ENCODE measurements at places on chromosomes 6 and 20.

DNA sequence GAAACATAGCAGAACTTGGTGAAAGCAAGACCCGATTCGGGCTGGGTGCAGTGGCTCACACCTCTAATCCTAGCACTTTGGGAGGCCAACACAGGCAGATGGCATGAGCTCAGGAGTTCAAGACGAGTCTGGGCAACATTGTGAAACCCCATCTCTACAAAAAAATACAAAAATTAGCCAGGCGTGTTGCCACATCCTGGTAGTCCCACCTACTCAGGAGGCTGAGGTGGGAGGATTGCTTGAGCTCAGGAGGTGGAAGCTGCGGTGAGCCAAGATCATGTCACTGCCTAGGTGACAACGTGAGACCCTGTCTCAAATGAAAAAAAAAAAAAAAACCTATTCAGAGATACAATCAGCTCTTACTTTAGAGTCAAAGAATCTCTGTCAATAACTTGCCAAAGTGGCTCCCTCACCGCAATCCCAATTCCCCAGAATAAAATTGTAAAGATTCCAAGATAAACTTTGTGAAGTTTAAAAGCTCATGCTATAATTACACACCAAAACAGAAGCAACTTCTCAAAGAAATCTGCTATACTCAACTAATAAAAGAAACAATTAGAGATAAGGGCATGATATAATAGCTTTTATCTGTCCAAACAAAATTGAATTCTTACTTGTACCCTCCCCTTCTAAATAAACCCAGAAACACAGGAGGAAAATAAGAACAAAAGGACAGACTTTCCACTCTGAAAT, 33.6 kb downstream of the CDK19 start:
- DNase-seq, result no peak

DNA sequence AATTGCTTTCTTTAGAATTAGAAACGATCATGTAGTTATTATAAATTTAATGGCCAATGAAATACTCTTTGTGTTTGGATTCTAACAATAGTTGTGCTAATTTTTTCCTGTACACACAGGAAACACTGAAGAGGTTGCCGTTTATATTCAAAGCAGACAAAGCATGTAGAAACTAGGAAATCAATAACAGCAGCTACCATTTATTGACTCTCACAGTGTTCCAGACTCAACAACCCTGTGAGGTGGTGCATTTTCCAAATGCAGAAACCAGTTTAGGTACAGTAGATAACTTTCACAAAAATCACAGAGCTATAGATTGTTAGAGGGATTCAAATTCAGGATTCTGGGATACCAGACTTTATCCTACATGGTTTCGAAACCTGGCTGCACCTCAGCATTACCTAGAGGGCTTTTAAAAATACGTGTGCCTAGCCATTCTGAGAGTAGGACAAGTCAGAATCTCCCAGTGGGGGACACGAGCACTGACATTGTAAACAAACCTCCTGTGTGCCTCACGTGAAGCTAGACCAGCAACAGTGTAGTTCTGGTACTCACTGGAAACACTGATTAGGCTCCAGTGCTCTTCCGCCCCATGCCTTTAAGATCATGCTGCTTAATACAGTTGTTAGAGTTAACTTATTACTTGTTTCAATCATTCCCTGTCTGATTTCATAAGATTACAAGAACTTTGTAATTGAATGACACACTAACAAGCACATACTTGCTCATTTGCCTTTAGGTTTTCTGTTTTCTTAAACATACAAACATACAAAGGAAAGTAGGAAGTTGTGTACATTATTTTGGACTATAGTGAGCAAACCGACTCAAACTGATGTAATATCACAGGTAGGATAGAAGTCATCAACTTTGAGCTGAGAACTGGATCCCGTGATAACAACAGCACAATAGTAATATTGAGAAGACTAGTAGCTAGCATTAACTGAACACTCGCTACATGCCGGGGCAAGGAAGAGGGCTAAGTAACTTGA, 65.8 kb downstream of the MAP3K4 start:
- no peak for DNase-seq

DNA sequence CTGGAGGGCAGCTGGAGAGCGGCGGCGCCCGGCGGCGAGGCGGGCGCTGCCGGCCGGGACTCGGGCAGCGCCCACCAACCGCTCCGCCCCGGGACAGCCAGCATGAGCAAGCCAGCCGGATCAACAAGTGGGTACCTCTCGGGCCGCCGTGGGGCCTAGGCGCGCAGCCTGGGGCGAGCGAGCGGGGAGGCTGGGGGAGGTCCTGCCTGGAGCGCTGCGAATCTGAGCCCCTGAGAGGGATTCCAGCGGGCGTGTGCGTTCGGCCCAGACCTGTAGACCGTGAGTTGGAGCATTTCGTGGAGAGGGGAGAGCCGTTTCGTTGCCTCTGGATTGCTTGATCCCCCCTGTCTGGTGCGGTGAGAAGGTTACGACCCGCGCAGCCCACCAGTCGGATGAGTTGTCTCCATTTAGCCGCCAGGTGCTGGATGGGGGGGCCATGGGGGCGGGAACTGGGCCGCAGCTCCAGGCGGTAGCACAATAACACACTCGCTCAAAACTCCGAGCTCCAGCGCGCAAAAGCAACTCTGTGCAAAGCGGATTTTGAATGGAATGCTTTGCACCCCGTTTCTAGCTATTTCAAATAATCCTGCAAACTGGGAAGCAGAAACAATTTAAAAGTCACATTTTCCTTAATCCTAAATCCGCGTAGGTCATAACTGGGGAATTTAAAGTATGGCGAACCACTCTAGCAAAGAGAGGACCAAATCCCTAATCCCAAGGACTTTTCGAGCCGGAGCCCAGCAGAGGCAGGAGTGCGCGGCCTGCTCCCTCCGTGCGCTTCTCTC, 1.0 kb downstream of the NR2E1 start:
- DNase-seq, result no peak

DNA sequence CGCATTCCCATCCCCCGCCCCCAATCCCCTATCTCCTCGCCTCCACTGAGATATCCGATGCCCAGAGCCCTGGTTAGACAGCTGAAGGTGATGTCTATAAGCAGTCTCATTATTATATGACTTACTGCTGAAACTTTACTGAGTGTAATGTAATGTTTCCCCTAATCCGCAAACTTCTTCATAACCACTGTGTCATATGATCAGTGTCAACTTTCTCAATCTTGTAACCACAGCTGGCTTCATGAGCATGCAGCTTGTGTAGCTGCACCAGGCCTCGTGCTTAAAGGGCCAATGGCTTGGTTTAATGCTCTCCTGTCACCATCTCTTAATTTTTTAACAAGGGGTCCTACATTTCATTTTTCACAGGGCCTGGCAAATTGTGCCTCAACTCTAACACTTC, 8.1 kb downstream of the ASIP start:
- no peak for DNase-seq

- no peak for DNase-seq
These were observed 31.4 kb downstream of the GCLC start for GRCh38 chr6:53513519-53513966.

GRCh38 chr6:10307028-10307427, 107.8 kb downstream of the TFAP2A start:
- no peak for DNase-seq

- no peak for DNase-seq
These were observed 26.9 kb upstream of the FANCE start for GRCh38 chr6:35425284-35425683.

DNA sequence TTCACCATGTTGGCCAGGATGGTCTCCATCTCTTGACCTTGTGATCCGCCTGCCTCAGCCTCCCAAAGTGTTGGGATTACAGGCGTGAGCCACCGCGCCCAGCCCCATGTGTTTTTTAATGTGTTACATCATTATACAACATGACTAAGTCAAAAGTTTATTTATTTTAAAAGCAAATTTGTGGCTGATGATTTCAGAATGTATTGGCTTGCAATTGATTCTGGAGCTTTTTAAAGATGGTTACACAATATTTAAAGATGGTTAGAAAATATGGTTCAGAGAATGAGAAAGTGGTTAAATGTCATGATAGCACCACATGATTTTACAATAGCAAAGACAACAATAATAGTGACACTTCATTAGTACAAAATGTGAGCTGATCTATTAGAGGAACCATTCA, 80.5 kb downstream of the SASH1 start:
- DNase-seq, result no peak
